ENCODE measurements at places on chromosomes 2 and 18.

DNA sequence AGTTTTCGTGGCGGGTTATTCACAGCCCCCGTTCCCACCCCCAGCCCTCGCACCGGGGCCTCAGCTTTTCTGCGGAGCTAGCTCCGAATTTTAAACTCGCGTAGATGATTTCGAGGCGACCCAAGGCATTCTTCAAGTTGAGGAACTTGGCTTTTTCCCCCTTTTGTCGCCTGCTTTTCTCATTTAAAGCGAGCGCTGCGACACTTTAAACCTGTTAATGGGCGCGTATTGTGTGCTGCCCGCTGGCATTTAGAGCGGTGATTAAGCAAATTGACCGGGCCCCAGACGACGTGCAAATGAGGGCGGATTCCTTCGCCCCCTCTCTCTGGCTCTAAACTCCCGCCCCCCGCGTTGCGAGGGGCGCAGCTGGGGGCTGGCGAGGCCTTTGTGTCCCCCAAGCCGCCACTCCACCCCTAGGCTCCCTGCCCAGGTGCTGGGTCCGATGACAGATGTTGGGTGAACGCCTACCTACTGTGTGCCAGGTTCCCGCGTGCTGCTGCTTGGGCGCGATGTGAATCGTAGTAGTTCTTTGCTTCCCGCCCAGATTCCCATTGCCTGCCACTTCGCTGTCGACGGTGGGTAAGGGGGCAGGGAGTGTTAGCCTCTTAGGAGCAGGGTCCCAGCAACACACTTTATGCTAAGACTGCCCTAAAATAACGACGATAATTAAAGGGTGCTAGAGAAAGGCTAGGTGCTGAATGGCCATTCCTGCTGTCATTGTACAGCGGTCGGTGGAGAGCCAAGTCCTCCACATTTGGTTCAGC lies 1.9 kb downstream of the TCF7L1 start:
- DNase-seq = no peak

GRCh38 chr2:159218389-159218788 lies 68.1 kb downstream of the WDSUB1 start:
- DNase-seq = no peak

- DNase-seq = no peak
Measured at GRCh38 chr2:54524226-54524991, 68.3 kb downstream of the SPTBN1 start.

DNA sequence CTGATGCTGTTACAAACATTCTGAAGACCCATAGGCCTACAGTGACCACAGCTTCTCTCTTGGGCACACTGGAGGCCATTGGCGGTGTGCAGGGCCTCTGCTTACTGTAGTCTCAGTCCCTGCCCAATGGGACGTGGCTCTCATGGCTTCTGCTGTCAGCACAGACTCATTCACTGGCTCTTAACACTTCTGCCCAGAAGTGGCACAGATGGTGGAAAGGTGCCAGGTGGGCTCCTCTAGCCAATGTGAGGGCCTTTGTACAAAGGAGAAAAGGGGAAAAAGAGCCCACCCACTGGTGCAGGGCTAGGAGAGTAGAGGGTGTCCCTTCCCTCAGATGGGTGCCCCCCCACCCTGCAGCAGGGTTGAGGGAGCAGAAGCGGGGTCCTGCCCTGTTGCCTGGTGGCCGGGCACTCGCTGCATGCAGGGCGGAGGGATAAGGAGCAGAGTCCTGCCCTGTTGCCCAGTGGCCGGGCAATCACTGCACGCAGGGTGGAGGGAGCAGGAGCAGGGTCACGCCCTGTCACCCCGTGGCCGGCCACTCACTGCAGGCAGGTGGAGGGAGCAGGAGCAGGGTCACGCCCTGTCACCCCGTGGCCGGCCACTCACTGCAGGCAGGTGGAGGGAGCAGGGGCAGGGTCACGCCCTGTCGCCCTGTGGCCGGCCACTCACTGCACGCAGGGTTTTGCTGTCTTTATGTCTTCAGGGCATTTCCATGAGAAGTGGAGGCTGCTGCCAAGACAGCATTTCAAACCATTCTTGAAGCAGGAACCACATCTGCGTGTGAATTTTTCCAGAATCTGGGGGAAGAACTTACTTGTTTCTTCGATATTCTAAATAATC lies 20.0 kb downstream of the LRRFIP1 start:
- no peak for DNase-seq

GRCh38 chr2:119218478-119219064 lies 5.1 kb upstream of the STEAP3 start:
- DNase-seq = no peak

DNA sequence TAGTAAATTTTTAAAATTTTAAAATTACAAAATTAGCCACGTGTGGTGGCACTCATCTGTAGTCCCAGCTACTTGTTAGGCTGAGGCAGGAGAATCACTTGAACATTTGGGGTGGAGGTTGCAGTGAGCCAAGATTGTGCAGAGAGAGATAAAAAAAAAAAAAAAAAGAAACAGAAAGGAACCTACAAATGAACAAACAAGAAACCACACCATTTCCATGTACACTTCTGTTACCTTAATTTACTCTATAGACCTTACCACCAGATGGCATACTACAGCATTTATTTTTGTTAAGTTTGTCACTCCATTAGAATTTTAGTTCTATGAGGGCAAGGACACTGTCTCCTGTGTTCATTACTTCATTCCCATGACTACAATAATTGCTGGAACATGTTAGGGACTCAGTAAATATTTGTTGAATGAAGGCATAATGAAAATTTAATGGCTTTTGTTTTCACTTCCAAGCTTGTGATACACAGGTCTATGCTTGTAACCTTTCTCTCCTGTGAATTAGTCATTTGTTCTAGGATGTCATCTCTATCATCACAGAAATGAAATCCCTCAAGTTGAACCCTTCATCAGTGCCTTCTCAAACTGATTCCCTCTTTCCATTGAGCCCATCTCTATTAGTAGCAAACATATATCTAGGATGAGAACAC lies 76.0 kb downstream of the ARHGAP15 start:
- DNase-seq = no peak

DNA sequence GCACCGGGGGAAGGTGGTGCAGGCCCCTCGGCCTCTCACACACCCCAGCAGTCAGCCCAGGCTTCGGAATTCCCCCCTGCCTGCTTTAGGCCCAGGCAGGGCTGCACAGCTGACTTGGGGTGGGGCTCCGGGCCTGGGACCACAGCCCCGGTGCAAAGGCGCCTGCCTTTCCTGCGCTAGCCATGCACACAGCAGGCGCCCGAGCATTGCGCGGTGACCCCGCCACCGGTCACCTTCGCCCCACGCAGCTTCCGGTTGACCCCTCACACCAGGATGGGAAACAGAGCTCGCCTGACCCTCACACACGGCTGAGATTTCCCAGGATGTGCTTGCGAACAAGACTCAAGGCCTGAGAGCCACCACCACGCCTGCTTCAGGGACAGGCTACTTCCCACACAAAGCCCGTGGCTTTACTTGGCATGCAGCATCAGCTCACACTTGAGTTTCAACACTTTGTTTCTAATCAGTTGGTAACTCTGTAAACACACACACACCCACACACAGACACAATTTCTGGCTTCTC lies 46.0 kb downstream of the SLC66A2 start:
- DNase-seq = no peak

GRCh38 chr2:179825494-179825893 lies 35.9 kb downstream of the ZNF385B start:
- no peak for DNase-seq

DNA sequence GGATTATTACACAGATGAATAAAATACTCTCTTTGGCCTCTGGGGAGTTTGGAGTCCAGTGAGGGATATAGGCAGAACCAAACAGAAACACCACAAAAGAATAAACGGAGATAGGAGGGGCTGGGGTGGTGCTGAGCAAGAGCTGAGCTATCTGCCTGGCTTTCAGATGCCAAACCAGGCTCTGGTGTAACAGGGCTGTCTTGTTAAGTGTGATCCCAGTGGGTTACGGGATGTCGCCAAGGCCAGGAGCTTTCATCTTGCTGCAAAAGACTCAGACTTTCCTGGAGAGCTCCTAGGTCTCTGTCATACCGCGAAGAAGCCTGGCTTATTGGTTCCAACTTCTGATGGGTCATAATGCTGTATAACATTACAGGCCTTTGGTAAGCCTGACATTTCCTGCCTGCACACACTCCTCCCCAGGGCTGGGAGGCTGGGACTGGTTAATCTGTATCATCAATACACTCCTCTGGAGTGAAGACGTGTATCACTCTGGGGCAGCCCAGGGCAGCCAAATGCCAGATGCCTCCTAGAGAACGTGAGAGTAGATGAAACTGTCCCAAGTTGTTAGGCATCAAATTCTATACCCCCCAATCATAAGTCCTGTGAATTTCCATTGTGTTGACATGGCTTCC lies 60.5 kb downstream of the STPG4 start:
- no peak for DNase-seq

DNA sequence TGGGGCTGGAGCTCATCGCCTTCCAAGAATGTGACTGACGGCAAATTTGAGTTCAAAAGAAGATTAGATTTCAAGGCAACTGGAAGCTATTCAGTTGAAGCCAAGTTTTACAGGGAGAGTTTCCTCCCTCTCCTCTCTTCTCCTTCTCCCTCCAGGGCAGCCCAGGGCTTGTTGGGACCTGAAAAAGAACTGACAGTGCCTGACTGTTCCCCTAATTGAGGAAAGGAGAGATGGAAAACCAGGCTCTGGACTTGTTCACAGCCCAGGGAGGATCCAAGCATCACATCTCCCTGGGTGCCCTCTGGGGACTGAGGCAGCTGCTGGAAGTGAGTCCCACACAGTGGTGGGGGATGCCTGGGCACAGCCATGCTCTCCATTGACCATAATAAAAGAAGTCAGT lies 88.1 kb downstream of the THNSL2 start:
- DNase-seq = no peak

- DNase-seq = no peak
Measured at GRCh38 chr2:127103243-127104165, 3.5 kb downstream of the BIN1 start.

- DNase-seq = no peak
Measured at GRCh38 chr2:148451046-148451445, 193.5 kb upstream of the EPC2 start.

- DNase-seq = no peak
Measured at GRCh38 chr18:49081511-49082155, 130.9 kb upstream of the SMAD7 start.

DNA sequence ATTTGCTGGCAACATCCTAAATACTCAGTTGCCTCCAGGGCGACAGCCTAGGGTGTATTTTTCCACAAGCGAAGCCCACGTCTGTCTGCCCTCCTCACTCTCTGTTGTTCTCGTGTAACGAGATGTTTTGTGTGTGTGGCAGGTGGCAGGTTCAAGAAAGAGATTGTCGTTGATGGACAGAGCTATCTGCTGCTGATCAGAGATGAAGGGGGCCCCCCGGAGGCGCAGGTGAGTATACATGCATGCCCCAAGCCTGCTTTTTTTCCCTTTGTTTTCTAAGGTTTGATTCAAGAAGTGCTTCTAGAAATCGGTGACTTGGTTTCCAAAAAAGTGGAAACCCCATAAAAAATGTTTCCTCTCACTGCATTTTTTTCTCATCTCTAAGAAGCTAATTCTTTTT lies 247.0 kb downstream of the AGAP1 start:
- no peak for DNase-seq

DNA sequence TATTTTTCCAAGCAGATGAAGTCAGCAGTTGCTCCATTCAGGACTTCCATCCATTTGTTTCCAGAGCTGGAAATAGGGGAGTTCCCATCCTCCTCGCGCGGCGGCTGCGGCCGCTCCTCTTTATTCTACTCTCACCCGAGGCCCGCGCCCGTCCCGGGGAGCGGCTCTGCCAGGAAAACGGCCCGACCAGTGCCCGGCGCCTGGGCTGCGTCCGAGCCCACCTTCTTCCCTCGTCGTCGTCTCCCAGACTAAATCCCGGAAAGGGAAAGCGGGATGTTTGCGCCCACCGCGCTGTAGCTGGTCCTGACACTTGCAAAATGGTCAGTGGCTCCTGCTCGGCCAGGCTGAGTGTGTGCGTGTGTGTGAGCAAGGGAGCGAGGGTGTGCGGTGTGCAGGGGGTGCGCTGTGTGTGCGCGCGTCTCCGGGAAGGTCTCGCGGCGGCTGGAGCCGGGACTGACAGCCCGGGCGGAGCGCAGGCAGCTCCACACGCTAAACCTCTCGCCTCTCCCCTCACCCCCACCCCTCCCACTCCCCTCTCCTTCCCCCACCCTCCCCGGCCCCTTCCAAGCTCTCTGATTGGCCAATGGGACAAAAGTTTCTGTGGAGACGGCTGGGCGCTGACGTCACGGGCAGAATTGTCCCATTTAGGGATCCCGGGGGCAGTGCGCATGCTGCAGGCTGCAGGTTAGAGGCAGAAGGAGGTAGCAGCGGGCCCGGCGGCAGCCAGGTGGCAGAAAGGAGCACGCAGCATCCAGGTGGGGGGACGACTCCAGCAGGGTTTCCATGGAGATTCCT lies at the start of gene NOL4:
Gene NOL4 (minus strand): TSS at position 491 of the 795 bp plus-strand sequence. CDS start 1,660 bp downstream, outside the sequence.
- DNase-seq = no peak

- DNase-seq = no peak
Measured at GRCh38 chr18:62781893-62782292, 66.6 kb downstream of the PHLPP1 start.

GRCh38 chr2:27270670-27271069 lies 4.6 kb upstream of the DNAJC5G start:
- no peak for DNase-seq

GRCh38 chr2:187567126-187567525 lies 12.9 kb upstream of the TFPI start:
- DNase-seq = no peak

GRCh38 chr2:63614448-63614968 lies 25.7 kb downstream of the MDH1 start:
- no peak for DNase-seq

DNA sequence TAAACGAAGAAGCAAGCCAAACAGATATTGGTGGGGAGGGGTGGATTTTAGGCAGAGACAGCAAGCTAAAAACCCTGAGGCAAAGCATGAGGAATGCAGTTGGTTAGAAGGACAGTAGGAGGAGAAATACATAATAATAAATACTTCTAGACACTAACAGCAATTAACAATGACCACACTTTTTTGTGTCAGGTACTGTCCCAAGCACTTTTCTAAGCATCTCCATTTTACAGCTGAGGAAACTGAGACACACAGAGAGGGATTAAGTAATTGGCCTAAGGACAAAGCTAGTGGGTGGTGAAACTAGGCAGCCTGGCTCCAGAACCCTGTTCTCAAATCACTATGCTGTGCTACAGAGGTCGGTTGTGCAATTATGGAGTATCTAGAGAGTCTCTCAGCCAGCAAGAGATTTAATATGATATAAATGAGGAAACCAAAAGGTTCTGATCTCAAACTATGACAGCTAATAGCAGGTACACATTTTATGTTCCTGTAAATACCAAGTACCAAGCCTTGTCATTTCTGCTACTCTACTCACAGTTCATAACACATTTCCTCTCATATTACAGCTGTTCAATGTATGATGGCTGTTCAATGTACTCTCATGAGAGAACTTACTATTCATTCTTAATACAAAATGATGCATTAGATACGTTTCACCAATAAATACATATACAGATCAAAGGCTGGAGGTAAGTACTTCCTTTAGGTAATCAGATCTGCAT lies 5.3 kb downstream of the MAP4K3 start:
- DNase-seq = no peak

GRCh38 chr2:113407446-113408099 lies 29.9 kb upstream of the ZNG1B start:
- DNase-seq = no peak

- no peak for DNase-seq
Measured at GRCh38 chr2:69660637-69661036, 17.1 kb upstream of the AAK1 start.

GRCh38 chr18:72555968-72556367 lies 11.8 kb upstream of the CBLN2 start:
- DNase-seq = no peak

GRCh38 chr2:101682311-101682710 lies 15.2 kb upstream of the MAP4K4 start:
- no peak for DNase-seq
